HuH-7 (cell line): ENCODE measurements at places on chromosomes 7 and 10.

GRCh38 chr7:85111761-85112160, 75.1 kb downstream of the SEMA3D start:
- DNase-seq, result no peak

GRCh38 chr7:130292682-130293257, at the start of gene CPA4:
Gene CPA4 (plus strand): TSS chr7:130293161. CDS start chr7:130293181, 20 bp downstream.
- DNase-seq, result no peak

GRCh38 chr10:15295537-15296325, 75.4 kb downstream of the FAM171A1 start:
- no peak for DNase-seq

- DNase-seq, result no peak
Observed at GRCh38 chr10:50293513-50294313, 42.4 kb upstream of the ASAH2 start.

DNA sequence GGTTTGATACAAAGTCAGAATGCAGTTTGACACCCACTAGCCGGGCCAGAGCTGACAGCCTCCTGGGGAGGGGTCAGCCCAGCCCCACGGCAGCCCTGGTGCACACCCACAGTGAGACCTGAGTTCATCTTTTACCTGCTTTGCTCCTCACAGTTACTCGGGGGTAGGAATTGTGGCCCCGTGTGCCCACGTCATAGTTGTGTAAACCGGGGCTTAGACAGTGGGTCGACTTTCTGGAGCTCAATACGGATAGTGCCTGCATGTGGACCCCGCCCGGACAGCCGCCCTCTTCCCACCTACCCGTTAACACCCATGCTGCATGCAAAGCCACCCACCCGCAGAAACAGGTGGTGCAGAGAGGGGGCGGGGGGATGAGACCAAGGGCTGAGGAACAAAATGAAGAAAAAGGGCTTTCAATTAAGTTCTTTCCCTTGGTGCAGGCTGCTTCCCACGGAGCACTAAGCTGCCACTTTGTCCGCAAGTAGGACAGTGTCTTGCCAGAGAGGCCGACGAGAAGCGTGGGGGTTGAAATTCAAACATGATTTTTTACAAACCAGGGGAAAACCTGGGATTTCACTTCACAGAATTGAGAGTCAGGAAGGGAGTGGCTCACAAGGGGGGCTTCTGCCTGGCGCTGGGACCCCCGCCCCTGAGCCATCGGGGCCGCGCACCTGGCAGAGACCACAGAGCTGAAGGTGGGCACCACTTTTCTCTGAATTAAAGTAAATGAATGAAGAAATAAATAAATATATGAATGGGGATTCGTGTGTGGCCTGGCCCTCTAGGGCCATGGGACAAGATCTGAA, 24.6 kb upstream of the FOXL3 start:
- no peak for DNase-seq

DNA sequence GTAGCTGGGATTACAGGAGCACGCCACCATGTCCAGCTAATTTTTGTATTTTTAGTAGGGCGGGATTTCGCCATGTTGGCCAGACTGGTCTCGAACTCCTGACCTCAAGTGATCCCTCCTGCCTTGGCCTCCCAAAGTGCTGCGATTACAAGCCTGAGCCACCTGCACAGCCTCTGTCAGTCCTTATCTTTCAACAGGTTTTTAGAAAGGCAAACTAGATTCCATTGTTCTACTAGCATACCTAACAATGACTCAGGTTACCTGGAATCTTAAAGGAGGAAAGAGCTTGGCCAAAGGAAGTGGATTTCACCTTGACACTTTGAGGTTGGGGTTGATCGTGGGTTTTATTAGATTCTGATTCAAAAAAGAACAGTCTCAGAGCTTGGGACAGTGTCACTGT, 3.2 kb downstream of the ABCC2 start:
- DNase-seq, result no peak

- no peak for DNase-seq
Observed at GRCh38 chr7:2233926-2234325, 1.2 kb upstream of the MAD1L1 start.

GRCh38 chr7:31058122-31058521, 6.0 kb downstream of the ADCYAP1R1 start:
- DNase-seq, result no peak

GRCh38 chr10:11993834-11994468, 48.7 kb downstream of the UPF2 start:
- DNase-seq, result no peak

- no peak for DNase-seq
Observed at GRCh38 chr7:128888756-128889095, 21.8 kb downstream of the KCP start.

DNA sequence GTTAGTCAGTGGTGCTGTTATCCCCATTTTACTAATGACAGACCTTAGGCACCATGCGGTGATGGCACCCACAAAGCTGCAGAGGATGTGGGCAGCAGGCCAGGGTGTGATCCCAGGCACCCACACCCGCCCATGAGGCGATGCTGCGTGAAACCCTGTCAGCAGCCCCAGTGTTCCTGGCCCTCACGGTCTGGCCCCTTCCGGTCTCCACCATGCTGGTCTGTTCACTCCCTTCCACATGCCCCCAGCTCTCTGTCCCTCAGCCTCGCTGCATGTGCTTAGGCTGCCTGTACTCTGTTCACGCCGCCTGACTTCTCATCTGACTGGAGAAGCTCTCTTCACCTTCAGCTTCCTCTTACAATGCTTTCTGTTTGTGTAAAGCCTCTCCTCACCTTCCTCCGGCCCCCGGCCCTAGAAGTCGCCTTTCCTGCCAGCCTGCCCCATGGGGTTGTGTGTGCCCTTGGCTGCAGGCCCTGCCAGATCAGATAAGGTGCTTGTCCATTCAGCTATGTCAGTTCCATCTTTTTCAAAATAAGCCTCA, 17.6 kb upstream of the ORAI2 start:
- no peak for DNase-seq

GRCh38 chr10:89295597-89295996, 6.2 kb upstream of the IFIT2 start:
- no peak for DNase-seq

- DNase-seq, result no peak
Observed at GRCh38 chr7:70779321-70779720, 352.6 kb upstream of the GALNT17 start.

GRCh38 chr7:24931844-24932243, 48.1 kb downstream of the OSBPL3 start:
- DNase-seq, result no peak

- DNase-seq, result no peak
Observed at GRCh38 chr7:104123786-104124185, 84.0 kb downstream of the ORC5 start.

- DNase-seq, result no peak
Observed at GRCh38 chr10:14757986-14758385, 16.7 kb downstream of the FAM107B start.

DNA sequence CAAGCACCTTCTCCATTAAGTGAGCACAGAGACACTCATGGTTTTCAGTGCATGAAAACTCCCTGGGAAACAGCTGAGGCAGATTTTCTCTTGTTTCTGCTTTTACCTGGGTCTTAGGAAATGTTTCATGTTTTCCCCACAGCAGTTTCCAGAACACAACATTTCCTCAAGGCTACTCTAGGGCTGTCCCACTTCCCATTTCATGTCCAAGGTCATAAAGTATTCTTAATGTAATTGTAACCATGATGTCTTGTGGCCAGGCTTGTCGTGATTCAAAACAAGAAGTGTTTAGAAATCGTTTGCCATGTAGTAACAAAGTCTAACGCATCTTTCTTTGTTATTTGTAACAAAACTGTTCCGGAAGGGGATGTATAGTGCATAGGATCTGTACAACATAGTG, 83.8 kb upstream of the NRP1 start:
- no peak for DNase-seq

DNA sequence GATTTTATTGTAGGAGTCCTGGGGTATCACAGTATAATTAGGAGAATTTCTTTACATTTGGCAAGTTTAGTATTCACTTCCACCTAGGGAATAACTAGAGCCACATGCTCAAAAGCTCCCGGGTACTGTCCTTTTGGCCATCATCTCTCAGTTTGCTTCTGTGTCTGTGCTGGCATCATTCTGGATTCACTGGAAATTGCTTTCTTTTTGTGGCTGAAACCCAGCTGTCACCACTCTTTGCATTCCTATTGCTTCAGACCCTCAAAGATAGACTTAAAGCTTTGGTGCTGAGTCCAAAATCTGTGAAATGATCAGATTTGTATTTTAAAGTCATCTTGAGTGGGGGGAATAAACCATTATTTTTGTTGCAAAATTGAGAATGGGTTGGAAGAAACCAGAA, 8.9 kb downstream of the SDK1 start:
- DNase-seq, result no peak

- no peak for DNase-seq
Observed at GRCh38 chr7:146321301-146321700, 204.7 kb downstream of the CNTNAP2 start.

DNA sequence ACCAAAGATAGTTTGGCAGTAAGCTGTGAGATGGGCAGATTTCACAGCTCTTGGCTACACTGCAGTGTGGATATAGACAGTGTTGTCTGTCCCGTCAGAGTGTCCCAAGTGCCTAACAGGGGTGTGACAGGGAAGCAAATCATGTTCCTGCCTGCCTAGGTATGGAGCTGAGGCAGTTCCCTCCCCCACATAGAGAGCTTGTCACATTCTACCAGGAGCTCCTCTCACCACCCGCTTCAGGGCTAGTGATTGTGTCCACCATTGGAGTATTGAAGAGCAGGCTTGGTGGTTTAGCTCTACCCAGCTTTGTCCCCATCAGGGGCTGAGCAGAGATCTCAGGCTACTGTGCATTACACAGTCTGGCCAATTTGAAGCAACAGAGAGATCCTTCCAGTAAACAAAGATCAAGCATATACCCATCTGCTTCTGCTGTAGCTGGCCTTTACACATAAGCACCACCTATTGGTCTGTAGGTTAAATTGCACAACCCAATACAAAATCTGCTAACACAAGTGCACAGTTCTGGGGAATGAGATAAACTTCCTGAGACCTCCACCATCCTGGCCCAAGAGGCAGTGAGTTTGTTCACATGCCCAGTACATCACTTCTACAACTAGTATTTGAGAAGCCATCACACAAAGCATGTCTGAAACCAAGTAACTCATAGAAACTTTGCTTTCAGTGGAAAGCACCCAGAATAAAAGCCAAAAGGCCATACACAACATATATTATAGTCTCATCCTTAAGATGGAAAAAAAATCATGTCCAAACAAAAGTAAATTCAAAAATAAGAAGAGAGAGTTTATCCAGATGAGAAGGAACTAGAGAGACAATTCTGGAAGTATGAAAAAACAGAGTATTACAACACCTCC, 67.3 kb downstream of the GLCCI1 start:
- DNase-seq, result peak; percentile 25

DNA sequence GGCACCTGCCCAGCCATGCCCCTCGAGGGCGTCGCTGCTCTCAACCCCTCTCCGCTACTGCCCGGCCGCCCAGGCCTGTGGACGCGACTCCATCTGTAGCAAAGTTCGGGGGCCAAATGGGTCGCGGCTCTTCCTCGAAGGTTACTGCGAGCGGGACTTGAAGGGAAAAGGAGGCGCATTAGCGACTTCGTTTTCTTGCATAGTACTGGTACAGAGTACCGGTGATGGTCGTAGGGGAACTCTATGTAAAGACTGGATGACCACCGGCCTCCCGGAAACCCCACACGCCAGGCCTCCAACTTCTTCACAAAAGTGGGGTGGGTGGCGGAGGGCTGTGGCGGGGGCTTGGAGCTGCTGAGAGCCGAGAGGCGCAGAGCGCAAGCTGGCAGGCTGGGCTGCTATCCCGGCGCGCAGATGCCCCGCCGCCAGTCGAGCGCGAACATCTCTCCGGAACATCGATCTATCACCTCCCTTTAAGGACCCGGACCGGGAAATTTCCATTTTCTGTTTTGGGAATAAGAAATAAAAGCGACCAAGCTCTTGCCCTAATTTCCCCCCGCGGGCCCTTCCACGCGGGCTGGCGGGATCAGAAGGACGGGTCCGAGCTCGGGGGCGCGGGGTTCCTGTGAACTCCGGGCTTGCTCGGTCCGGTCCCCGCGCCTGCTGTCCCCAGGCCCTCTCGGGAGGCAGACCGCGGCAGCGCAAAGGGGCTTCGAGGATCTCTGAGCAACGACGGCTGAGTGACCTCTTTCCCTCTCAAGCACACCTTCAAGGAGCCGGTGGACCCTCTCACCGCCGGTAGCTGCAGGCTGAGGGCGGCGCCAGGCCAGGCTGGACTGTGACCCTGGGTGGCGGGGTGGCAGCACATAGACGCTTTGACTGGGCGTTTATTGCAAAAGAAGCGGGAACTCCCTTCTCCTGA, 12.2 kb upstream of the FEZF1 start:
- DNase-seq, result peak; percentile 76

DNA sequence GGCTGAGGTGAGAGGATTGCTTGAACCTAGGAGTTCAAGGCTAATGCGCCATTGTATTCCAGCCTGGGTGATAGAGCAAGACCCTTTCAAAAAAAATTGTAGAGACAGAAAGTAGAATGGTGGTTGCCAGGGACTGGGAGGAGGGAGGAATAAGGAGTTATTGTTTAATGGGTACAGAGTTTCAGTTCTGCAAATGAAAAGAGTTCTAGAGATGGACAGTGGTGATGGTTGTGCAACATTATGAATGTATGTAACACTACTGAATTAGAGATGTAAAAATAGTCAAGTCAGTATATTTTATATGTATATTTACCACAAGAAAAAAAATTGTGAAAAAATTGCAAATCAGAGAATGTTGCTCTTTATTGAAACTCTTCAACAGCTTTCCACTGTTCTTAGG, 266.5 kb upstream of the NPY start:
- no peak for DNase-seq

DNA sequence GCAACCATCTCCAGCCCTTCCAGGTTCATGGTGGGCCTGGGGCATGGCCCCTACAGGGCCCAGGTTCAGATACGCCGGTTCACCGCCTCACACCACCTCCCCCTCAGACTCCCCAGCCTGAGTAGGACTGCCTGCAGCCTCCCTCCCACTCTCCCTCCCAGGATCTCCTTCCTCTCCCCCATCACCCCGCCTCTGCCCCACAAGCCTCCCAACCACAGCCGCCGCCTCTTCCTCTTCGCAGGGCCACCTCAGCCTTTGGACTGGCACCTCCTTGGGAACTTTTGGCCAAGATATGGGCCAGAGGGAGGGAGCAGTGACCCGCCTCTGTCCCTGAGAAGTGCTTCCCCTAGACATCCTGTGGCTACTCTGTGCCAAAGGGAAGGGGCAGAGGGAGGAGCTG, 9.3 kb downstream of the KCNIP2 start:
- no peak for DNase-seq

GRCh38 chr7:149759093-149759860, 14.1 kb downstream of the ZNF467 start:
- DNase-seq, result no peak

DNA sequence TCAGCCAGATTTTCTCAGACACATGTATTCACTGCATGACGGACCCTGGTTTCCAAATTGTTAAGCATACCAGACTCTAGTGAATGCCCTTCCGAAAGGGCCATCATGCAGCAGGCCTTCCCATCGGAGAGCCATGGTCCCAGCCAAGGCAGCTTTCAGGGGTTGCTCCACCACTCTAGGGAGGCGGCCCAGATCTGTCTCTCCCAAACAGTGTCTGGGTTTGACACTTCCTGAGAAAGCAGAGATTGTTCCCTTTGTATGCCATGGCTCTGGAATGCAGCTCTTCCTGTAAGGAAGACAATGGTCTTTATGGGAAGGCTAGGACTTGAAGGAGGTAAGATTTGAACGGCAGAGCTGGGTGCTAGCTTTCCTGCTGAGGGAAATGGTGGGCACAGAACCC, 178.8 kb upstream of the BMPER start:
- no peak for DNase-seq
